ENCODE measurements at places on chromosomes 7 and 10. TPM values are rescaled to one million over a fixed set of nuclear protein-coding genes. Genes with fewer than 3 reads are reported as not detected.

DNA sequence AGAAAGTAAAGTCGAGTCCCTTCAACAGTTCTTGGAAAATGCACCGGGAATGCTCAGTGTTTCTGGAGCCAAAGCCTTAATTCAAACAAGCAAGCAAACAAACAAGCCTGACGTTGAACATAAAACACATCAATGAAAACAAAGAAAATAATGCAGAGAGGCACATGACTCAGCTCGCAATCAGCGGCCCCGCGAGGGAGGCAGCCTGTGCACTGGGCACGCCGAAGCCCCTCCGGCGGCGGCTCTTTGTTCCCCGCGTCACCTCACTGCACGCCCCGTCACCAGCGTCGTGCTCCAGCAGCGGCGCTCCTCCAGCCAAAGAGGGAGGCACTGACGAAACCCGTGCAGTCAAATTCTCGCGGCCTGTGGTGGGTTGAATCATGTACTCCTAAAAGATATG, 151.5 kb downstream of the DNAJB6 start:
- no peak for DNase-seq

The FGFBP3 gene
- 1.1 TPM for total RNA-seq

DNA sequence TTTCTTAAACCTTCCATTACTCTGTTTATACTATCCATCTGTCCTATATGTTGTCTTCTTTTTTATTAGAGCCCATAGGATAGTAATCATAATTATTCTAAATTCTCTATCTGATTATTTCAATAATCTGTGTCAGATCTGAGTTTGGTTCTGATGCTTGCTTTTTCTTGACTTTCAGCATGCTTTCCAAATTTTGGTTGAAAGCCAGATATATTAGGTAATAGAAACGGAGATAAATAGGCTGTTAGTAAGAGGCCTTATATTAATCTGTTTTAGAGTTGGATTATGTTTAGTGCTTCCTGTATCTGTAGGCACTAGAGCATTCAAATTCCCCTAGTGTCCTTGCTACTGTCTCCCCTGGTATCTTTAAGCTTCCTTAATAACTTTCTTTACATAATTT, 939.9 kb upstream of the GHITM start:
- DNase-seq, result no peak

DNA sequence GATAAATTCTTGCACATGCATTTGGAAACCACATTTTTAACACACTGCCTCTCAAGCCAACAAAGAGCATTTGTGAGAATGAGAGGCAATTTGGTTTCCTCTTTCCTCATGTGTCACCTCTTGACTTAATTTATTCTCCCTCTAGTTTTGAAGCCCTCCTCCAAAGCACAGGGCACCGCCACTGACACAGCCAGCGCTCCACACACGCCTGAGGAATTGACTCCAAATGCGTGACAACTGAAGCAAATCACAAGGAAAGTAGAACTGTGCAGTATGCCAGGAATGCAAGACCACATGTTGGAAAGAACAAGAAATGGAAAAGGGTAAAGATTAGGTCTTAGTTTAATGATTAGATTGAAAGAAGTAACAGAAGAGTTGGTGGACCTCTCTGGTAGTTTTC, 173.3 kb downstream of the LSM5 start:
- DNase-seq, result no peak

GRCh38 chr7:46752881-46753366, 829.0 kb downstream of the TNS3 start:
- DNase-seq, result no peak

The ASZ1 gene
- total RNA-seq, result not detected

DNA sequence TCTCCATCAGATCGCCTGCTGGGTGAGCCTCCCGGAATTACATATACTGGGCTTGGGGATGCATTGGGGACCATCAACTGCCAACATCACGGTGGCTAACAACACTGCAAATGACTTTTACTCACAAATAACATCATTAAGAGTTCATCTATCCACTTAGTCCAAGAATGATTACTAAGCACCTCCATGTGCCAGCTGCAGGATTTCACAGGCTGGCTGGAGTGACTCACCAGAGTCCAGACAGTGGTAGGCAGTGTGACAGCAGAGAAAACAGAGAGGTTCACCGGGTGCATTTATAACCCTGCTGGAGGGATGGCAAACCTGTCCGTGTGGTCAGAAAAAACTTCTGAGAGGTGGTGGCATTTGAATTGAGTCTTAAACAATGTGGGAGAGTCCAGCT, 3.2 kb upstream of the IGFBP3 start:
- no peak for DNase-seq

The NPC1L1 gene
- 0.16 TPM for total RNA-seq

- DNase-seq, result no peak
Measured at GRCh38 chr10:58164517-58164916, 103.2 kb downstream of the IPMK start.

- no peak for DNase-seq
Measured at GRCh38 chr10:54650547-54650946, 150.5 kb downstream of the PCDH15 start.

The DOCK1 gene
- total RNA-seq, result 69.2 TPM

DNA sequence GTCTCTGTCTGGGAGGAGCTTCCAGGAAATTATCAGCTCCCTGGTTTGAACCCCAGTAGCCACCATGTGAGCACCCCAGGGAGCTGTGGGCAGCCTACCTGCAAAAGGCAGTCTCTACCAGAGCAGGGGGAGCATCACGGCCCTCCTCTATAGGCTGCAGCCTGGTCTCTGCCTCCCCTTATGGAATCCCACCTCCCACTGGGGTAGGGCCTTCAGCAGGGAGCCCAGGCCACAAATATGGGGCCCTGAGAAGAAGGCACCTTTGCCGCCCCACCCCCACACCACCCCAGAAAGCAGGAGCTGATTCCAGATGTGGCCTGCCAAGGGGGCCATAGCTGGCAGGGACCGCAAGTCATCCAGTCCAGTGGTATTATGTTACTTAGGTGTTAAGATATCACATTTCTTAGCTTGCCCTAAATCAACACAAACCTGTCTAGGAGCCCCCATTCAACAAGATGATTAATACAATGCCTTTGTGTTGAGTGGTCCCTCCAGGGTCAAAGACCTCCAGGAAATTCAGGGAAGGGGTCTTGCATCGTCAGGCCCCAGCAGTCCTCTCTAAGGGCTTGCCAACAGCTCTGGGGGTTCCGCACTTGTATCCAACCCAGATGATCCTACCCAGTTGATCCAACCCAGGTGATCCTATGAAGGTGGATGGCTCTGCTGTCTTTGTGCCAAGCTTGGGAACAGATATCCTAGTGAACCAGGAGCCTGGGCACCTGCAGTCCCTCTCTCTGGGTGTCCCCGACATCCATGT, 114.9 kb downstream of the OAT start:
- no peak for DNase-seq

The GIMAP4 gene
- 29.8 TPM for total RNA-seq

The PKD2L1 gene
- total RNA-seq, result 0.32 TPM

The FBH1 gene
- total RNA-seq, result 91.2 TPM

- no peak for DNase-seq
Measured at GRCh38 chr10:11539191-11539868, 72.1 kb downstream of the USP6NL start.

The CPSF4 gene
- 32.9 TPM for total RNA-seq

DNA sequence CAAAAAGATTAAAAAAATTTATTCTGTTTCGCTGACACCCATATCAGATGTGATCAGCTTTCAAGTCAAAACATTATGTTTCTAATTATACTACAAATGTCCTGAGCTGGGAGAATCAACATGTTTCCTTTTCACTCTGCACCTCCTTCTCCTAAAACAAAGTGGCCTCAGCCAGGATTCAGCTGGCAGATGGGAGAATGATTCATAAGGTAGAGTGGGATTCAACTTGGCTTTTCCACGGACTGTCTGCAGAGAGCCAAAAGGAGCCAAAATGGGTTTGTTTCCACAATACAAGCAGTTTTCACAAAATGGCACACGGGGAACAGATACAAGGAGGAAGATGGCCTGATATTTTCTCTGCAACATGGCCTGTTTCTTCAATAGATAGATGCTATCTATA, 376.5 kb upstream of the PRKCQ start:
- no peak for DNase-seq

The LEP gene
- 41.6 TPM for total RNA-seq

- no peak for DNase-seq
Measured at GRCh38 chr7:70432567-70433001, 699.4 kb upstream of the GALNT17 start.

- DNase-seq, result no peak
Measured at GRCh38 chr7:121099572-121099971, 111.1 kb downstream of the CPED1 start.

DNA sequence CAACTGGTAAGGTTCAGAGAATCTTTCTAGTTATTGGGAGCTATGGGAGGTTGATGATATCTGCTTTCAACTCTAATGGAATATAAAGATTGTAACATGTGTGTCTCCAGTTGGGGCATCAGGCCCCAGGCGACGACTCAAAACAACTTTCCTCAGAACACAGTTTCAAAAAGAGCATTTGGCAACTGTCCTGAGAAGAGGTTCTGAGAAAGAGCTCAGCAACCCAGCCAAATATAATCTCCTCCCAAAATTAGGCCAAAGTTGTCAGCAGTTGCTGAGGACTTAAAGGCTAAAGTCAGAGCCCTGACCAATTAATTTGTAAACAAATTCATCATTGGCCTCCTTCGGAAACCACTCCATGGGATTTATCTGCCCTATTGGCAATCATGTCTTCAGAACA, 251.1 kb upstream of the NFE2L3 start:
- DNase-seq, result no peak

The VWA2 gene
- 0.48 TPM for total RNA-seq

DNA sequence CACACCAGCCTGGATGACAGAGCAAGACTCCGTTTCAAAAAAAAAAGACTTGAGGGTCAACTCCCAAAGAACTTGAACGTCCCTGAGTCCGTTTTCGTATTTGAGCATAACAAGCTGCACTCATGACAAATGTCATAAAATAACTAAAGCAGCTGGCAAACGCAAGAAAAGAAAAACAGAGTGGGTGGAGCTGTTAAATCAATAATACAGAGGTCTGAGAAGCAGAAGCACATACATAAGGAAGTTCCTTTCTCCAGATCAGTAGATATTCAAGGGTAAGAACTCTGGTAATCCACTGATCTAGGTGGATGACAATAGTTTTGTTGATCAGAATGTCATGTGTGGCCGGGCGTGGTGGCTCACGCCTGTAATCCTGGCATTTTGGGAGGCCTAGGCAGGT, 150.1 kb downstream of the FAM107B start:
- no peak for DNase-seq

DNA sequence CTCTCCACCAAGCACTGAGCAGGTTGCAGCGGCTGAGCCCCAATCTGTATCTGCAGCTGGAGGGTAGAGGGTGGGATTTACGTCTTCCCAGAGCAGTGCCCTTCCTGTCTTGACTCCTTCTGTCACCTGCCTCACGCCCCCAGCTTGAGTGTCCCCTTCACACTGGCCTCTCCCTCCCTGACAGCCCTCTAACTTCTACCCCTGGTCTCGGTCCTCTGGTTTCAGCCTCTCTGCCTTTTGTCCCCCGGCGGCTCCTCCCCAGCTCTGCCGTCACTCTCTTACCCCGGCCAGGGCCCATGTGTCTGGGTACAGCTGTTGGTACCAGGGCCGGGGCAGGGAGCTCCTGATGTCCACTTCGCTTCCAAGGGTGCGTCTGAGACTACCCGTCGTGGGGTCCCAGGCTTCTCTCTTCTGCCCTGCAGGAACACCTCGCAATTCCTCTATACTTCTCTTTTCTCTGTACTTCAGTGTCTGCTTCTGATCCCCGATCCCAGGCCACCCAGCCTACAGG, 654 bp downstream of the MUC3A start:
- no peak for DNase-seq

The UNCX gene
- total RNA-seq, result not detected

The LRIT1 gene
- not detected for total RNA-seq

GRCh38 chr10:60397792-60398191, 8.1 kb upstream of the ANK3 start:
- no peak for DNase-seq

The ASB10 gene
- total RNA-seq, result not detected

The PTER gene
- 18.4 TPM for total RNA-seq

The EPO gene
- not detected for total RNA-seq

DNA sequence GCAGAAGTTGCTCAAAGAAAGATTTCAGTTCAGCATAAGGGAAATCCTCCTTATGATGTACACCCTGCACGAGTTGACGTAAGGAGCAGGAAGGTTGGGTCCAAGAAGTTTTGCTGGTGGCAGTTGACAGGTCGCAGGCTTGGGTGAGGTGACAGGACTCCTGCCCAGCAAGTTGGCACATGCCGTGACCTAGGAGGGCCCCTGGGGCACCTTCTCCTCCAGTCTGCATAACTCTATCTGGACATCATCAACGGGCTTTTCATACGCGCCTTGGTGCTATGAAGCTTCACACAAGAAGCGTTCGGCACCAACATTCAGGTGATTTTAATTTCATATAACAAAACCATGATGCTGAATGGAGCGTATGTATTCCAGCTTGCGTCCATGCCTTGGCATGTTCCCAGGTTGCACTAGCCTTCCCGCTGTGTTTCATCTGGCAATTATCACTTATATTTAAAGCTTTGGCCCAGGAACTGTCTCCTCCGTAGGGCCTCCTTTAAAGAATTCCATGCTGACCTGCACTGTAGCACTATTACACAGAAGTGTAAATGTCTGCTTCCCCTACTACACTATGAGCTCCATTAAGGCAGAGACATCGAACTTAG, 651.6 kb upstream of the FOXK1 start:
- DNase-seq, result no peak

GRCh38 chr7:140732416-140732815, 35.9 kb downstream of the NDUFB2 start:
- DNase-seq, result no peak

The CPA5 gene
- total RNA-seq, result not detected

- DNase-seq, result no peak
Measured at GRCh38 chr10:101114646-101115045, 16.5 kb upstream of the TLX1 start.

All from breast epithelium (tissue), 4 donors.